ENCODE measurements at places on chromosomes 13 and 19.

DNA sequence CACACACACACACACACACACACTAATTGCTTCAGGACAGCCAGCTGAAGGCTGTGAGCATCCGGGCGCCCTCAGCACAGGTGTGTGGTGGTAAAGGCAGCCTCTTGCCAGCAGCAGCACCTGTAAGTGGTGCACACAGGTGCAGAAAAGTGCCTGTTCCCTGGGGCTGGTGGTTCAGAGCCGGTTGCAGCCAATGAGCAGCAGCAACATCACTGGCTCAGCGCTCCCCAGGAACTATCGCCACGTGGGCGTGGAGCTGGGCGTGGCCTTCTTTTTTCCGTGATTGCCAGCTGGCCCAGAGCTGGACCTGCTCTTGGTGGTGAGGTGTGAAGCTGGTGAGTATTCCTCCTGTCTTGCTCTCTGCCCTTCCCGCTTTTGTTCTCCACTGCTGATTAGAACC, at the start of gene NLRP5:
Gene NLRP5, plus strand, starts transcription at position 289 of the 400 bp plus-strand sequence.
- DNase-seq: no peak

DNA sequence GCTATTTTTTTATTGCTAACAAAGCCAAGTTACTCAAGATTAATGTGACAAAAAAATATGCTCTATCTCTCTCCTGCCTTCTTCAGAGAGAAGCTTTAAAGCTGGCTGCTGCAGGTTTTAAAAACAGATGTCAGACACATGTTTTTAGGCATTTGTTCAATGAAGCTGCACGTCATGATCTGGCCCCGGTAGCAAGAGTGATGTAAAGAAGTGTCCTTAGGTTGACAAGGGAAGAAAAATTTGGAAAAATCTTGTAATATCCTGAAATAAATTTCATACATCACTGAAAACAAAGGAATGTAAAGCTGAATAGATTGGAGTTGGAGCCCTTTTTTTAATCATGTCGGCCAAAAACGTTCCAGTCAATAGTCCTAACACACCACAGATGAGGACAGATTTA, 531.4 kb upstream of the NBEA start:
- no peak for DNase-seq

DNA sequence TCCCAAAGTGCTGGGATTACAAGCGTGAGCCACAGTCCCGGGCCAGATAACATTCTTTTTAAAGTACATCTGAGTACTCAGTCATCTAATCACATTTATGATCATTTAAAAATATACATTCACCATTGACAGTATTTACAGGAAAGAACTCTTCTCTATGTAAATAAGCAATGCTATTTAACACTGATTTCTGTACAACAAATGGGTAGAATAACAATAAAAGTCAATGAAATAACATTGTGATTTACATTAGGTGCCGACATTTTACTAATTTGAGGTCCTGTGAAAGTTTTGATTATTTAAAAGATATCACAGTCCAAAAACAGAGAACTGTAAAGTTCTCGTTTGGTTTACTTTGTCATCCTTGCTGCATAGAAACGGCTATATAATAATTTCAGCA, 1763.7 kb downstream of the SLITRK1 start:
- DNase-seq: no peak

DNA sequence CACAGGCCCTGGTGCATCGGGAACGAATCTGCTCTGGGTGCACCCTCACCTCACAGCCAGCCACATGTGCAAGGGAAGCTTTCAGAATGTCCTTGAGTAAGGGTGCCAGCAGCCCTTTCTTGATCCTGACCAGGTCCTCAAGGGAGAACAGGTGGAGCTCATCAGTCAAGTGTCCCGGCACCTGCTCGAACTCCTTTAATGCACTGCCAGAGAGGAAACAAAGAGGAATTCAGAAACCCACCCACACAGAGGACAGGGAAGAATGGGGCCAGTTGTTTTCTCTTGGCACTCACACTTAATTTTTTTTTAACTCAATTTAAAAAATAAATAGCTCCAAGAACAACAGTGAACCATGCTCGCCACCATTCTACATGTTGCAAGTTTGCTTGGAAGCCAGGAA, 41.7 kb downstream of the RUBCNL start:
- DNase-seq: no peak

- DNase-seq: no peak
Measured at GRCh38 chr19:2494447-2495129, 18.7 kb downstream of the GADD45B start.

DNA sequence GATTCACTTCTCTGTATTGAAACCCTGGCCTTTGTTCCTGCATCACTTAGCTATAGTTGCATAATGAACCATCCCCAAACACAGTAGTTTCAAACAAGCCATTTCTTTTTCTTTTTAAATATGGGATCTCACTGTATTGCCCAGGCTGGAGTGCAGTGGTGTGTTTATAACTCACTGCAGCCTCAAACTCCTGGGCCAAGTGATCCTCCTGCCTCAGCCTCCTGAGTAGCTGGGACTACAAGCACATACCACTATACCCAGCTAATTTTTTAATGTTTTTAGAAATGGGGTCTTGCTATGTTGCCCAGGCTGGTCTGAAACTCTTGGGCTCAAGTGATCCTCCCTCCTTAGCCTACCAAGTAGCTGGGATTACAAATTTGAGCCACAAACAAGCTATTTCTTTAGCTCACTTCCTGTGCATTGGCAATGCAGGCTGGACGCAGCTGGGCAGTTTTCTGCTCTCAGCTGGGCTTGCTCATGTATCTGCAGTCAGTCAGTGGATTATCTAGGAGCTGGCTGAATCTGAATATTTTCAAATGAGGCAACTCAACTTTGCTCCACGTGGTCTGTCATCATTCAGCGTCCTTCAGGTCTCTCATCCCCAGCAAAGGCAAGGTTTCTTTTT, 49.5 kb upstream of the SIN3B start:
- no peak for DNase-seq

GRCh38 chr13:99258210-99258860, at the start of gene GPR18:
TSS of gene GPR18 (minus strand) at chr13:99258379. CDS start at chr13:99255872, 2,507 bp downstream.
- DNase-seq: no peak

DNA sequence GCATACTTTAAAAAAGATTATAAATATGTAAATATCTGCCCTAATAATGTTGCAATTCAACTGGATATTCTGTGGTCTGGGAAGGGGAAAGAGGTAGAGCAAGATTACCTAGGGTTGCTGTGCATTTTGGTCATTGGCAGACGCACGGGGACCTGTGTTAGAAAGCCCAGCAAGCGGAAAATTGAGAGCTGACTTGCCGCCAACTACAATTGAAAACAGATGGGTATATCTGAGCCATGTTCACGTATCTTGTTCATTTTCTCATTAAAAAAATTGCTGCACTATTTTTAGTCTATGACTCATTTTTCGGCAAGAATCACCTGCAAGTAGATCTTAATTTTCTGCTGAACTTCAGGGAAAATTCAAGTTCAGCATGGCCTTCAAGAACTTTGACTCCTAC, 308.5 kb upstream of the TMTC4 start:
- no peak for DNase-seq
